Aorta (tissue), 5 donors: ENCODE measurements at places on chromosomes 12 and 14. TPM values are rescaled to one million over a fixed set of nuclear protein-coding genes. Genes with fewer than 3 reads are reported as not detected.

KLRF1 gene
- total RNA-seq: 0.36 TPM

NUDT14 gene
- 13.3 TPM for total RNA-seq

TCP11L2 gene
- total RNA-seq: 50.9 TPM

SSTR1 gene
- 1.0 TPM for total RNA-seq

NPAS3 gene
- 4.3 TPM for total RNA-seq

CHD8 gene
- 66.0 TPM for total RNA-seq

BMAL2 gene
- total RNA-seq: 22.6 TPM

TAS2R19 gene
- total RNA-seq: 9.1 TPM

CACNA2D4 gene
- 6.2 TPM for total RNA-seq

RND1 gene
- total RNA-seq: 3.7 TPM

ANKRD33 gene
- total RNA-seq: 0.54 TPM

SLC5A8 gene
- total RNA-seq: not detected

ADCY6 gene
- total RNA-seq: 89.7 TPM

RAB3IP gene
- total RNA-seq: 18.4 TPM

KRT2 gene
- total RNA-seq: not detected

BATF gene
- total RNA-seq: 3.2 TPM

CCER1 gene
- total RNA-seq: not detected

FERMT2 gene
- total RNA-seq: 205 TPM

KLHL33 gene
- 0.39 TPM for total RNA-seq

HRK gene
- 0.06 TPM for total RNA-seq

NR1H4 gene
- total RNA-seq: not detected

VDR gene
- total RNA-seq: 9.3 TPM

CHGA gene
- total RNA-seq: not detected

SERPINA10 gene
- total RNA-seq: not detected

TTC9 gene
- total RNA-seq: 2.7 TPM

ASB8 gene
- total RNA-seq: 34.2 TPM

KRT74 gene
- not detected for total RNA-seq

MGST1 gene
- total RNA-seq: 73.3 TPM

RNU4-1 gene
- 2,225 TPM for total RNA-seq

FGF23 gene
- not detected for total RNA-seq

ALDH1L2 gene
- 17.2 TPM for total RNA-seq

MAP3K9 gene
- total RNA-seq: 1.5 TPM

FOXM1 gene
- total RNA-seq: 0.84 TPM

C12orf50 gene
- total RNA-seq: 0.32 TPM

SOAT2 gene
- 0.63 TPM for total RNA-seq

WIF1 gene
- 0.48 TPM for total RNA-seq

TNFRSF1A gene
- total RNA-seq: 190 TPM

SELPLG gene
- total RNA-seq: 8.1 TPM

LAG3 gene
- 1.8 TPM for total RNA-seq

PTPRB gene
- total RNA-seq: 38.3 TPM

KRT80 gene
- 0.12 TPM for total RNA-seq

DACT1 gene
- 43.6 TPM for total RNA-seq

P2RX7 gene
- total RNA-seq: 3.9 TPM

PMCH gene
- total RNA-seq: not detected

SPSB2 gene
- 4.2 TPM for total RNA-seq

KRT75 gene
- not detected for total RNA-seq

ITGA7 gene
- total RNA-seq: 747 TPM

IFI27 gene
- 106 TPM for total RNA-seq

KLC1 gene
- 254 TPM for total RNA-seq

WSCD2 gene
- 9.7 TPM for total RNA-seq

GLIPR1L2 gene
- 0.94 TPM for total RNA-seq

FOXG1 gene
- not detected for total RNA-seq

SDS gene
- total RNA-seq: 1.8 TPM

FAM161B gene
- 6.7 TPM for total RNA-seq

IFT43 gene
- 64.0 TPM for total RNA-seq

GCH1 gene
- total RNA-seq: 6.0 TPM

C12orf60 gene
- total RNA-seq: 1.1 TPM
